ENCODE measurements at places on chromosomes 11 and 22.

DNA sequence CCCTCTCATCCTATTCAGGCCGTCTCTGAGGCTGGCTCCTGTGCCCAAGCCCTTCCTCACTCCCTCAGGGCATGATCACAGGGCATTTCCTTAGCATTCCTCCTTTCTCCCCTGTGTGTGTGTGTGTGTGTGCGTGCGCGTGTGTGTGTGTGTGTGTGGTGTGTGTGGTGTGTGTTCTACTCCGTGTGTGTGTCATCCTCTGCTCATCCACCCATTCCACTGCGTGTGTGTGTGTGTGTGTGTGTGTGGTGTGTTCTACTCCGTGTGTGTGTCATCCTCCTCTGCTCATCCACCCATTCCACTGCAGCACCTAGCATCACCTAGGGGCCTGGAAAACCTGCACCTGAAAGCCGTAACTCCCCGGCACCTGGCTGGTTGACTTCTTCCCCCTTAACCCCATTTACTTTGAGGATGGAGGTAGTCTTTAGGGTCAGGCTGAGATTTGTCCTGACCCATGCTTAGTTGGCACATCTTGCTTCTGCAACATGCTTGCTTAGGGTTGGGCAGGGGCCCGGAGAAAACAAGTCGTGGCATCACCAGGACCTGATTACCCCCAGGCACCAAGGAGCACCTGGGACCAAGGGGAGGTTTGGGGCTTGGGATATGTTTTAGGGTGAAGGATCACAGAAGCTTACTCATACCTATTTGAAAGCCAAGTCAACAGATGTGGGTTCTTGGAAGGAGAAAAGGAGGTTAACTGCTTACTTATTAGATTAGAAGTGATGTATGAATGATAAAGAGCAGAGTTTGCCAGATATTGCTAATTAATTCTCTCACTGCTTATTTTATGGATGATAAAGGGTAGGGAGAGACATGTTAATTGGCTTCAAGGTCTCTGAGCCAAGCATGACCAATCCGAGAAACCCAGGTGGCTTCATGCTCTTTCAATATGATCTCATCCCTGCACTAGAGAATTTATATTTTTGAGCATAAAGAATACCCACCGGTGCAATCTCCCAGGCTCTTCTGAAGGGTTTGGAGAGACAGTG lies 18.9 kb downstream of the TIMP3 start:
- DNase-seq, result no peak

DNA sequence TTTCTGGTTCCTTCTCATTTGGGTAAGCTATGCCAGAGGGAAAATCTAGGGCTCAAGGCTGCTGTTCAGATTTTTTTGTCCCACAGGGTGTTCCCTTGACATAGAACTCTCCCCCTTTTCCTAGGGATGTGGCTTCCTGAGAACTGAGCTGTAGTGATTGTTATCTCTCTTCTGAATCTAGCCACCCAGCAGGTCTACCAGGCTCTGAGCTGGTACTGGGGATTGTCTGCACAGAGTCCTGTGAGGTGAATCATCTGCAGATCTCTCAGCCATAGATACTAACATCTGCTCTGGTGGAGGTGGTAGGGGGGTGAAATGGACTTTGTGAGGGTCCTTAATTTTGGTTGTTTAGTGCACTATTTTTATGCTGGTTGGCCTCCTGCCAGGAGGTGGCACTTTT lies 167.3 kb upstream of the PGR start:
- no peak for DNase-seq

DNA sequence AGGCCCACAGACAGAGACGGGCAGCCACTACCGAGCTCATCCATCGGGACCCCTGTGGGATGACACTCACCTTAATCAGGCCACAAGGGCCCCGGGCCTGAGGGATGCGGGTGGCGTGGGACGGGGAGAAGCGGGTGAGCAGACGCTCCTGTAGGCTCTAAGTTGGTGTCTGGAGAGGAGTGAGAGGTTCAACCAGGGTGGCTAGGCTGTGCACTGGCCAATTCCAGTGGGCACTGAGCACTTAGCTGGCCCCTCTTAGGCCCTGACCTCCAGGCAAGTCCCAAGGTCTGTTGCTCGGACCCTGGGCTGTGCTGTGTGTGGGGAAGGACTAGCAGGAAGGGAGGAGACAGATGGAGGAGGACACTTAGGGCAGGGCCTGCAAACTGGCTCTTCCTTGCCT lies 139.3 kb downstream of the ST3GAL4 start:
- DNase-seq, result no peak

DNA sequence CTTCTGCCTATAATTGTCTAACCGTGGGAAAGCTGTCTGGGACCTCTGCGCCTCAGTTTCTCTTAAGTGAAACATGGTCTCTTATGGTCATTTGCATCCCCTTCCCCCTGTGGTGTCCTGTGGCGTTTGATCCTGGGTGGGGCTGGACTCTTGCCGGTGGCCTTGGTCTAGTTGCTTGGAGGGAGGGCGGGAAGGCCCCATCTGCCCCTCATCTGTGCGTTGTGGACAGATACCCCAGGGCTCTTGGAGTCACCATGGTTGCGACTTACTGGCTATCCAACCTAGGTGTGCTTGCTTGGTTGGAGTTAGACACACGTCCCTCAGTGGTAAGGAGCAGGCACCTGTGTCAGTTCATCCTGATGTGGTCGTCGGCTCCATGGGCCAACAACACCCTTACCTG lies 15.2 kb downstream of the SHANK3 start:
- no peak for DNase-seq
